ENCODE measurements at places on chromosomes 4 and X.

DNA sequence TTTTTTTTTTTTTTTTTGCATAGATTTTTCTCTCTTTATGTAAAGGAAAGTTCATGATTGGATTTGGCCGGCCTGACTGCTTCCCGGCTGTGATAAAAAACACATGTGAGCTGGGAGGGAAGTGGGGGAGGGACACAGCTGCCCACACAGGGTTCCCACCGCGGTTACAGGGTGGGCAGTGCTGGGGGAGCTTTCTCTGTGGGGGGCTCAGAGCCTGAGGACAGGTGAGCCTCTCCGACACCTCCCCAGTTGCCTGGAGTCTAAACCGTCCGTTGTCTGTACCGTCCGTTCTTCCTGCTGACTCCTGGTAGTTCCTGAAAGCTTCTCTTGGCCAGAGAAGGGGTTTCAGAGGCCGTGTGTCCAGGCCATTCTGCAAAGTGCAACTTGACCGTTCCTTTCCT lies 21.8 kb downstream of the SHOX start:
- DNase-seq: no peak

GRCh38 chr4:3199653-3200422 lies 49.1 kb upstream of the MSANTD1 start:
- DNase-seq: no peak

DNA sequence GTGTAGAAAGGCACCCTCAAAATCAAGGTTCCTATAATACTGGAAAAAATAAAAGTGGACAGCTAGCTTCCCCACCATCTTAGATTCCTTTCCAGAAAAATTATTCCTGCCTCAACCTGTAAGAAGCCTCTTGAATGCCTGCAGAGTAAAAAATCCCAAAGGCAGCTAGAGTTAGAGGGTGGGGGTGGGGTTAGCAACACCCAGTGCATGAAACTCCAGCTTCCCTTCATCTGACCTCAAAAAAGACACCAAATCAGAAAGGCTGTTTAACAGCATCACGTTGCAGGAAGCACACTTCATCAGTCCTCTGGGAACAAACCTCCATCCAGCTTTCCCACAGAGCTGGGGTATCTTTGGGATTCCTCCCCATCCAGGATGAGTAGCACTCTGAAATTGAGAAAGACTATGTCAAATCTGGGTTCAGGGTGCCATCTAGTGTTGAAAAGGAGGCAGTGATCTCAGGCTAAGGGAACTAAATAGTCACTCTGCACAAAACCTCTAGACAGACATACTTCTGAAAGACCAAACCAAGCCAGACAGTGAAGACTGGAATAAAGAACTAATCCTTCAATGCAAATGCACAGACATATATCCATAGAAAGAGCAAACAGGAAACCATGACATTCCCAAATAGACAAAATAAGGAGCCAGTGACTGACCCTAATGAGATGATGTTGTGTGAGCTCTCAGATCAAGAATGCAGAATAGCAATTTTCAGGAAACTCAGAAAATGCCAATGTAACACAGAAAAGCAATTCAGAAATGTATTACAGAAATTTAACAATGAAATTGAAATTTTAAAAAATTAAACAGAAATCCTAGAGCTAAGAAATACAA lies 97.9 kb downstream of the ARHGEF9 start:
- DNase-seq: no peak

GRCh38 chrX:153488231-153488914 lies 6.4 kb upstream of the BGN start:
- DNase-seq: no peak

DNA sequence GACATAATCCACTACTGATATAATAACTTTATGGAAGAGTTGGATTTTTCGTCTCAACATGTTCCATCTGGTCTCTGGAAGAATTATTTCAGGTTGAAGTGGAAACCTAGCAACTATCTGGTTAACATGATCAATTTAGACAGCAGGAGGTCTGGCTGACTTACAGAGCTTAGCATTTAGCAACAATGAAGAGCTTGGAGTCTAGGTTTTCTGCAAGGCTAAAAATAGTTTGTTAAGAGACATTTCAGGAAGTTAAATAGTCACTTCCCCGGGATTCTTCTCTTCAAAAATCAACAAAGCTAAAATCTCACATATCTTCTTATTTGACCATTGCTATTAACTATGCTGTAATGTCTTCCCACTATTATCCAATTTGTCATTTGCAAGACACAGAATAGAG lies 418.6 kb upstream of the DIPK2B start:
- DNase-seq: no peak

DNA sequence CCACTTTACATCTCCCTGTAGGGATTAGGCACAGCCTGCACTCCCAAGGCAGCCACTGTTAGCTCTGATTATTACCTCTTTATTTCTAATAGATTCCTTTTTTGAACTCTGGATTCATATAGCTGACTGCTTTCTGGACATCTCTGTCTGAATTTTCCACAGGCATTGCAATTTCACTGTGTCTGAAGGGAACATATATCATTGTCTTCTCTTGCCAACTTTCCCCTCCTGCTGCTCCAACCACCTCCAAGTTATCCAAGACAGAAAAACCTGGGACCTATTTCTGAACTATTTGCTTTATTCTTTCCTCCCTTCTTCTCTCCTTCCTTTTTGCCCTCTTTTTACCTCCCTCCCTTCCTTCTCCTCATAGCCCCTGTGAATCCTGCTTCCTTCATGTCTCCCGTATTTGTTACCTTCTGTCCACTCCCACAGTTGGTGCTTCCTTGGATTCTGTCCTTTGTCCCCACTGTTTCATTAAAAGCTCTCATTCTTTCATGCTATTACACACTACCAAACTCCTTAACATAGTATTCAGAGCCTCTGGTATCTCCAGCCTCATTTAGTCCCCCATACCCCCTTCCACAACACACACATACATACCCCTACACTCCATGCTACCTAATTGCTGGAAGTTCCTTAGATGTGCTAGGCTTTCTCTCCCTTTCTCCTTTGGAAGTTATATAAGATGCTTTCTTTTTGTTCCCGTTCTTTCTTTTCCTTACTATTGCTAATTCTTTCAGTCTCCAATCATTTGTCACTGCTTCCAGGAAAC lies 34.7 kb downstream of the FGF2 start:
- no peak for DNase-seq

Data from effector CD8-positive, alpha-beta T cell (primary cell).